Activated naive CD4-positive, alpha-beta T cell treated with anti-CD3 and anti-CD28 coated beads for 36 hours (primary cell): ENCODE measurements at places on chromosomes 4 and X.

DNA sequence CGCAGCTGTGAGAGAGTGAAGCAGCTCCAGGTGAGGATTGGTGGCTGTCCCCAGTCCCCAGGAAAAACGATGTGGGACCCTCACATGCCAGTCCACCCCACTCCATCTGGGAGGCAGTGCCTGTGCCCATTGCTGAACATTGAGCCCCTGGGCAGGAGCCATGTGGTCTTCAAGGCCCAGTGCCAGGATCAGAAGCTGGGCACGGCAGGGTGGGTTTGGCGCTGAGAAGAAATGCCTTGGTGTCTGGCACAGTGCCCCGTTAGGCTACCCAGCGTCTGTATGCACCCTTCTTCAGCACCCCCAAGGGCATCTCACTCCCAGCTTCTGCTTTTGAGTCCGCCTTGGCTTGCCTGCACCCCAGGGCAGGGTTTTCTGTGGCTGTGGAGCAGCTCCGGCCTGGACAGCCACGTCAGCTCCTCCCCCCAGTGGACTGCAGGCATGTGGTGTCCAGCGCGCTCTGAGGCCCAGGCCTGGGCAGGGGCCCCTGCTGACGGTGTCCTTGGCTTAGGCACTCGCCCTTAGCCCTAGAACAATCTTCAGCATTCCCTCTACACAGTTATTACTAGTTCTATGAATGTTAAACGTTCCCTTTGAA, 28.6 kb downstream of the RGS12 start:
- no peak for DNase-seq

DNA sequence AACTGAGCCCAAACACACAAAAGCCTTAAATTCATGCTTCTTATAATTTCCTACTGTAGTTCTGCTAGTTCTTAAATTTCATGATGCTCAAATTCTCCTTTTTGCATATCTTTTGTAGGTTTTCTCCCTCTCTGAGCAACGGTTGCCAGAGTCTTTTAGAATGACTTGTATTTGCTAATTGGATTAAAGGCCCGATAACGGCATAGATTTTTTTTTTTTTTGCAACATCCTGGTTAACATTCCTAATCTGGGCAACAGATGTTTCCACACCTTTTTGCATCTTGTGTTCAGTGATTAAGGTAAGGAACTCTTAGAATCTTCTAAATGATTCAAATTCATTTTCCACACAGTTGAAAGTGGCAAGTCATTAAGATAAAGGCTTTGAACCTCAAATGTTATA, 66.3 kb upstream of the ADGRG2 start:
- DNase-seq: no peak

GRCh38 chrX:17374619-17375366, at the start of gene NHS:
Gene NHS (plus strand): TSS chrX:17375200. CDS start chrX:17375758, 558 bp downstream.
- peak; percentile 40 for DNase-seq

DNA sequence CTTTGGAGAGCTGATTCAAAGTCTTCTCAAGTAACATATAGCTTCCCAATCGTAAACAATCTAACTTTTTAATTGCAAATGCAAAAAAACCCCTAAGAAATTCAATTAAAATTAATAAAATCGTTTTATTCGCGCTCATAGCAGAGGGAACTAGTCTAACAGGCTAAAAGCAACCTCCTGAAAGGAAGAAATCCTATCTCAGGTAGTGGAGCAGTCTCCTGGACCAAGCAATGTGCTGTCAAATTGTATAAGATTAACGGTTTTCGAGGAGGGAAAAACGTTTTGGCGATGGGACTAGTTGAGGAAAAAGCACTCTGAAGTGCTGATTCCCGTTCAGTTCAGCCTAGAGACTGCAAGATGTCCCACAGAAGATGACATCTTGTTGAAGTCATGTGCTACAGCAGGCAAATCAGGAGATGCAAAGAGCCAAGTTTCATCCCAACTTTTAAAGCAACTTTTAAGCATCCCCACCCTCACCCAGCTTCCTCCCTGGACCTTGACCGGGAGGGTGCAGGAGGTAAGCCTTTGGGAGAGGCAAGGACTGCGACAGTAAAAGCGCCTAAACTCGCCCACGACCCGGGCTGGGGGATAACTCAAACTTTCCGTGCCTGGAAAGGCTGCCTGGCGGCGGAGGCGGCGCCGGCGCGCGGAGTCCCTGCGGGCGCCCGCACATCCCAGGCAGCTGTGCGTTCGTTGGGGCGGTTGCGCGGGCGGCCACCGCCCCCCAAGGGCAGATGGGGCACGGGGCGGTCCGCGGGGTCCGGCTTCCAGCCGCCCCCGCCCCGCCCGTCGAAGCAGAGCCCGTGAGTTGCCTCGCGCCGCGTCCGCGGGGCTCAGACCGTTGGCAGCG, 784 bp downstream of the MAP7D3 start:
- peak; percentile 42 for DNase-seq

GRCh38 chrX:132217203-132218073, 1.8 kb downstream of the RAP2C start:
- peak; percentile 80 for DNase-seq

GRCh38 chrX:154383359-154384283, 4.5 kb downstream of the EMD start:
- DNase-seq: no peak

DNA sequence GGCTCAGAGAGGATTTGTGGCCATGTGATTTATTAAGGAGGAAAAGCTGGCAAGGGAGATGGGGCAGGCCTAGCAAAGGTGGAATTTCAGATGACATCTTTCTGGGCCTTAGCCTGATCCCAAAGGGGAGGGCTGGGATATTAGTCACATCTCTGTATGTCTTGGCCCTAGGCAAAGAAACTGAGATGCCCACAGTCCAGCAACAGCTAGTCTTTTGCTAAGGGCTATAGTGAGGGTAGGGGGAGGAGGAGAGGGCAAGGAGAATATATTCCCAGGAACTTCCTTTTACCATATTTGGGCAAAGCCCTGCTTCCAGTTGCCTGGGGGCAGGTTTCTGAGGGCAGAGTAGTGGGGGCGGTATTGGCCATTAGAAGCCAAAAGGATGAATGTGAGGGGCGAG, 209.8 kb upstream of the NR3C2 start:
- no peak for DNase-seq

DNA sequence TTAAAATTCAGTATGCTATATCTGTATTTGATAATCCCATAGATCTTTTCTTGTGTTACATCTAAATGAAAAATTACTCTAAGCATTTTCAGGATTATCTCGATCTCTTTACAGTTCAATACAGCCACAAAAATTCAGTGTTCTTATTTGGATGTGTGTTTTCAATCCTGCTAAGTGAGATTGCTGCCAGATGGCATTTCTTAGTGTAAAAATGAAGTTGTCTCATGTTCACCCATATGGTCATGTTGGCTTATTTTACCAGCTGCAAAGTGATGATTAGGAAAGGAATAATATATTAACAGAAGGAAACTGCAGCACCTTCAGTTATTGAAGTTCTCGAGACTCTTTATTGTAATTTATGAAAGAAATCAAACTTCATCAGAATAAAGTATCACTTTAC, 12.1 kb upstream of the FAM47A start:
- no peak for DNase-seq

- peak; percentile 9 for DNase-seq
These were observed 80.8 kb downstream of the ANKRD50 start for GRCh38 chr4:124631760-124632159.

DNA sequence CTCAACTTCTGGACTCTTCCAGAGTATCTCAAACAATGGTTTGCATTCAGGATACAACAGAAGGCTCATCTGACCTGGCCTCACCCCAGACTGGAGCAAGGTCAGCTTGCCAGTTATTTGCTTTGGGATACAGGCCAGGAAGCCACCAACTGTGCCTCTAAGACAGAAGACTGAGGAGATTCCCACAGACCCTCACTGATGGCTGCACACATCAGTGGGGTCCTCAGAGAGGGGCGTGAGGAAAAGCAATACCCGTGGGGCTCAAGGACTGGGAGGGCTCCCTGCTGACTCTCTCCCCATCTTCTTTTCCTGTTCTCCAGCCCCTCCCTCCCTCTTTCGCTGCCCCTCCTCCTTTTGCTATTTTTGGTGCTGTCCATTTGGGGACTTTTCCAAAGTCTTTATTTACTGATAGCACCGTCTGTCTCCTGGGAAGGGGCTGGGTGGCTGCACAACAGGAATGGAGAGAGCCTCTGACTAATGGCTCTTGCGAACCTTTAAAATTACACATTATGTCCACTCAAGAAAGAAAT, 23.2 kb downstream of the RELL1 start:
- no peak for DNase-seq

DNA sequence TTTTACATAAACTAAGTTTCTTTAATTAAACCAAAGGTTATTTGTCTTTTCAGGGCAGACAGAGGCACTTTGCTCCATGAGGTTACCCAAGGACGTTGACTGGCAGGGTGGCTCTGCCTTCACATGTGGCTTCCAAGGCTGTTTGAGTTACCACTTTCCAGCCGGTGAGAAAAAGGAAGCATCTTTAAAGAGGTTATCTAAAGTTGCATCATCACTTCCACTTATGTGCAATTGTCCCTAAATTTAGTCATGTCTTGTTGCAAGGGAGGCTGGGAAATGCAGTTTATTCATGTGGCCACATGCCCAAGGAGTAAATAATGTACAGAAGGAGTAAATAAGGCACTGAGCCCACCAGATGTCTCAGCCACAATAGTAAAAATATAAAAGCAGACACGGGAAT, 29.0 kb upstream of the RAP1GDS1 start:
- no peak for DNase-seq

GRCh38 chr4:72701987-72702819, 133.2 kb upstream of the ADAMTS3 start:
- peak; percentile 56 for DNase-seq

GRCh38 chrX:19774905-19775304, 112.5 kb downstream of the SH3KBP1 start:
- peak; percentile 30 for DNase-seq

- DNase-seq: no peak
These were observed 234.2 kb downstream of the RAPGEF2 start for GRCh38 chr4:159337041-159337440.

GRCh38 chrX:124540474-124540873, 194.1 kb downstream of the SH2D1A start:
- no peak for DNase-seq

DNA sequence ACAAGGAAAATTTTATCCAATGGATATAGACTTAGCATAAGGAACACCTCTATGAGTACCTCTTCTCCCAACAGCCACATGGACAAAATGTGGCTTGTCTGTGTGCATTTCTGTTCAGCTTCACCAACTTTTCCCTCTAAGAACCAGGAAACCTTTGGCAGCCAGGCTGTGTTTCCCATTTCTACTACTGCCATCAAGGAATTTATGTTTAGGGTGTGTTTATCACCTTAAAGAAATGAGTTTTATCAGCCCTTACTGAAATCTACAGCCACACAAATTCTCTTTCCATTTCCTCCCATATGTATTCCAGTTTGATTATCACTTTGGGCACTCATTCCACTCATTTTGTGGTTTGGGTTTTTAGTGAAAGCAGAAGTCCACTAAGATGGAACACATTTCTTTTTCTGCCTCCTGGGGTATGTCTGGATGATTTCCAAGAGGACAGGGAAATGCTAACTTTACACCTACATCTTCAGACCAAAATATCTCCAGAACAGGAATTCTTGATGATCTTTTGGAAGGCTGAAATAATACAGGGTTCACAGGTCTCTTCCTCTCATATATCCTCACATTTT, 82.6 kb upstream of the MAOA start:
- DNase-seq: no peak

DNA sequence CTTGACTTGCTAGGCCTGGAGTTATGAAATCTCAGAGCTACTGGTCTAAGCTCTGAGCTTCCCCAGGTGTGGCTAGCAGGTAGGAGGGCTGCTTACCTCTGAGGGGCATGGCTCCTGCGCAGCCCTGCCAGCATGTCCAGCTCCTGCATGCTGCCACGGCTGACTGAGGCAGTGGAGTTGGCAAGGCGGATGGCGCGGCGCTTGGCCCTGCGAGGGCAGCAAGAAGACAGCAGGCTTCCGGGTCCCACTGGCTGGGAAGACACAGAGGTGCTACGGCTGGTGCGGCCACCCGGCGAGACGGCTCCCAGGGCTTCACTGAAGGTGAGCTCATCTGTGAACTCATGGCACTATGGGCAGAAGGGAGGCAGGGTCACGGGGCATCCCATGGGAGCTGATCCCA, 5.7 kb downstream of the KCND1 start:
- no peak for DNase-seq

- DNase-seq: no peak
These were observed 303.0 kb upstream of the GALNT7 start for GRCh38 chr4:172865531-172866127.

DNA sequence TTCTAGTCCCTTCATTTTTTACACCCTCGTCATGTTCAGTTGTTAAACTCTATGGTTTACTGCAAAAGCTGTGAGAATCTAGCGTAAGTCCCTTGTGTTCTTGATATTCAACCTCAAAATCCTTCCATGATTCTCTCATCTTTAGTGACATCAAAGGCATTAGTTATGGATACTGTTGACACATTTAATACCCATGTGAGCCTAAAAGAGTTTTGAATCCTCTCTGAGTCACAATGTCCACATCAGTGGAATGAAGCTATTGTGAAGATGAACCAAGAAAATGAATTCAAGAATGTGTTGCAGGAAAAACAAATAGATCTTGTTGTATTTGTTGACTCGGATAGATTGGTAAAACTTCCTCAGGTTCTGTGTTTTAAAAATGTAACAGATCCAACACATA, 394.7 kb upstream of the ATOH1 start:
- no peak for DNase-seq

GRCh38 chrX:130878350-130879341, 24.4 kb downstream of the ENOX2 start:
- DNase-seq: no peak

GRCh38 chr4:182845618-182846017, 71.6 kb downstream of the DCTD start:
- DNase-seq: no peak

- DNase-seq: no peak
These were observed 53.6 kb downstream of the APOO start for GRCh38 chrX:23854122-23854521.

- no peak for DNase-seq
These were observed 76.6 kb downstream of the INTS12 start for GRCh38 chr4:105631818-105632400.

DNA sequence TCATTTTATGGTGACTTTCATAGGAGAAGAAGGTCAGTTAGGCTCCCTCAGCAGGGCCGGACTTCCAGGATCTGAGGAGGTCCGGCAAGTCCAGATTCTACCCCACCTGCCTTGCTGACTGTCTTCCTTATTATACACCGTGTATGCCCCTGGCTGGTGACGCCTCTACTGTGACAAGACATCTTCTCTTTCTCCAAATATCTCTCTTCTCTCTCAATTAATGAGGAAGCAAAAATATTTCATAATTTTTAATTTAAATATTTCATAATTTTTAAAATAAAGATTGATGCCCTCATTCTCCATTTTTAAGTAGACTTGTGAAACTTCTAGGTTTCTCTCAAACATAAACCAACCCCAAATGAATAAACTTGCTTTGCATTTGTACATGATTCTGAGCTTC, 202.5 kb downstream of the NSUN7 start:
- DNase-seq: no peak

- DNase-seq: no peak
These were observed 55.3 kb downstream of the ANAPC10 start for GRCh38 chr4:145042601-145043285.

DNA sequence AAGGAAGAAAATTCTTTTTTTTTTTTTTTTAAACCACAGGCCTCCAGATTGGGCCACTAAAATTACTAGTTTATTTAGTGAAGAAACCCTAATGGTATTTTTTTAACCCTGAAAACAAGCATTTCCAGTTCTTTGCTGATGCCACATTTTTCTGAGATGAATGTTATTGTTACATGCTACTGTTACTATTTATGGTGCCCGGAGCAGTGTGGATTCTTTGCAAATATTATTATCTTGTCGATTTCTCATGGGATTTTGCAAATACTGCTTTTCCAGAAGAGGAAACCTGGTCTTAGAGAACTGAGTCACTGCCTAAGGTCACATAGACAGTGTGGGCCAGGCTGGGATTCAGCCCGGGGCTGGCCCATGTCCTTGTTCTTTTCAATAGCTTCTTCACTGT, 8.7 kb upstream of the ALAS2 start:
- no peak for DNase-seq

GRCh38 chrX:129739578-129739977, 799 bp downstream of the XPNPEP2 start:
- DNase-seq: no peak
